ENCODE measurements at places on chromosomes 3 and 15.

- DNase-seq, result no peak
These were observed 1.7 kb upstream of the GPR62 start for GRCh38 chr3:51953445-51953844.

DNA sequence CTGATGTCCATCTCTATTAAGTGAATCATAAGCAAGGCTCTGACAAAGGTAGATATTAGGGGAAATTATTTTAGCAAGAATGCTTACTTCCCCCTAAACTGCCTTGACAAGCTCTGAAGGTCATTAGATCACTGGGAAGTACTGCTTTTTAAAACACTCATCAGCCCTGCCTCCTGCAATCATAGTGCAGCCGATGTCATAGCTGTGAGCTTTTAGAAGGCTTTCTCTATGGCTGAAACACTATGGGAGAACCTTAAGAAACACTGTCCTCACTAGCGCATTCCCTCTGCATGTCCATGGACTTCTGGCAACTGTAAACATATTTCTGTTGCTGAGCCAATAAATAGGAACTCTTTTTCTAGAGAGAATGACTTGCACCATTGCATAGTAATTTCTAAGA lies 38.7 kb upstream of the PTPRG start:
- DNase-seq, result no peak

- DNase-seq, result no peak
These were observed 277.8 kb downstream of the RAP2B start for GRCh38 chr3:153439780-153440179.

DNA sequence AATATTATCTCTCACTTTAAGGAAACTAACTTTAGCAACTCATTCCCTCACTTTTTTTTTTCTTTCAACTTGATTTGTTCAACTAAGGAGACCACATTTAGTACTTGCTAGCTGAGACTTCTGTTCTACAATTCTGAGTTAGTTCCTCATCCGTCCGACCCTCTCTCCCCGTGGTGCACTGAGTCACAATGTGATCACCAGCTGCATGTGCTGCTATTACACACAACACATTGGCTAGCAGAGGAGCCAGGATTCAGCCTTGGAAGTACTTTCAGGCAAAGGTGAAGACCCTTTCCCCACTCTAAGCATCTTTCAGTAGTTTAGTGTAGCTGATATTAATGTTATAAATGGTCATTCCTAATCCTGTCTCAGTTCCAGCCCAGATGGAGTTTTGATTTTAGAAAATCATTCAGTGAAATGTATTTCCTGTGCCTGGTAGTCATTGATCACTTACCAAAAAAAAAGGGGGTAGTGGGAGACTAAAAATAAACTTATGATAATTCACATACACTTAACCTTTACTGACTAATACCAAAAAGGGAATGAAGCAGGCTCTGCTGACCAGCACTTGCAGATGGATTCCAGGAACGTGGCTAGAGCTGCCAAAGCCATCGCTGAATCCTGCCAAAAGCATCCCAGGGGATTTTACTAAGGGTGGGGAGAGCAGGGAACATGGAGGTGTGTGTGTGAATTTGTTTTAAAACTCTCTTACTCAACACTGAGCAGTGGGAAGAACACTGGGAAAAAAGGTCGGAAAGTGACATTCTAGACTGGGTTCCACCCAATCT lies 424.8 kb downstream of the LPP start:
- peak; percentile 85 for DNase-seq

DNA sequence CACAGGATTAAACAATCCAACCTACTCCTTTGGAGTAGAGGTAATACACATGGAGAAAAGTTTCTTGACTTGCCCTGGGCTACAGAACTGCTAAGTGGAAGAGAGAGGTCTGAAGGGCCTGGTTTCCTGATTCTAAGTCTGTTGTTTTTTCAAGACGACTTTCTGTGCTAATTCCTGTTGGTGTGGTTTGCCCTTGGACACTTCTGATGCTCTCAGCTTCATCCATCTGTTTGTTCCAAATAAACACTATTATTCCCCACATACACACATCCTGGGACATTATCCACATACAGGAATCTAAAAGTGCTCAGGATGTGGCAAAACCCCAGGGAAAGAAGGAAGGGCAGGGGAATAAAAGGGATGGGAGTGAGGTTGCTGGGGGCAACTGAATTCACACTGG lies 393.5 kb upstream of the TBL1XR1 start:
- DNase-seq, result no peak

GRCh38 chr3:62659660-62660059 lies 215.6 kb downstream of the CADPS start:
- no peak for DNase-seq

- DNase-seq, result no peak
These were observed 92.9 kb upstream of the GK5 start for GRCh38 chr3:142318331-142318730.

DNA sequence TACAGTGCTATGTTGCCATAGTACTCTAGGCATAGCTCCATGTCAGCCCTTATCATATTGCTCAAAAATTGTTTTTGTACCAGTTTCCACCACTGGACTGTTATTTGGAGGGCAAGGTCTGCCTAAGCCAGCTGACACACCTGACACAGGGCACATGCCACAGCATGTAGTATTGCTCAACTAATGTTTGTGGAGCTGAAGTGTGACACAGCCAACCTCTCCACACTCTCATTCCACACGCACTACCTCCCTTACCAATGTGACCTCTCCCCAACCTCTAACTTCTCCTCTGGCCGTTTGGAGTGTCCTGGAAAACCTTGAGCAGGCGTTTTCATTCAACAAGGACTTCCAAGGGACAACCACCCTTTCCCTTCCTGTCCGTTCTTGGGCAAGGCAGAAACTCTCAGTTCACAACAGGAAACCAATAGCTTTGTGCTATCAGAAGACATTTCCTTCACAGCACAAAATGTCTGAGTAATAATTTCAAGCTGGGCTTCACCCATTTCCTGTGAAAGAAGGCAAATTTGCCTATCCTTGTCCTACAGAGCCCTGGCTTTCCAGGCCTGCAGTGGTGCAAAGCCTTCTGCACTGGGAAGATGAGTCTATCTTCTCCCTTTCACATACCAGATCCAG lies 38.4 kb downstream of the TLNRD1 start:
- no peak for DNase-seq

- no peak for DNase-seq
These were observed 425 bp upstream of the FYTTD1 start for GRCh38 chr3:197749315-197749600.

GRCh38 chr3:17307482-17307881 lies 422.7 kb downstream of the PLCL2 start:
- DNase-seq, result no peak

- no peak for DNase-seq
These were observed 10.6 kb upstream of the ATP2B2 start for GRCh38 chr3:10515884-10516495.
